Heart right ventricle (tissue), 16 donors: ENCODE measurements at places on chromosomes 11 and 22. TPM values are rescaled to one million over a fixed set of nuclear protein-coding genes. Genes with fewer than 3 reads are reported as not detected.

DNA sequence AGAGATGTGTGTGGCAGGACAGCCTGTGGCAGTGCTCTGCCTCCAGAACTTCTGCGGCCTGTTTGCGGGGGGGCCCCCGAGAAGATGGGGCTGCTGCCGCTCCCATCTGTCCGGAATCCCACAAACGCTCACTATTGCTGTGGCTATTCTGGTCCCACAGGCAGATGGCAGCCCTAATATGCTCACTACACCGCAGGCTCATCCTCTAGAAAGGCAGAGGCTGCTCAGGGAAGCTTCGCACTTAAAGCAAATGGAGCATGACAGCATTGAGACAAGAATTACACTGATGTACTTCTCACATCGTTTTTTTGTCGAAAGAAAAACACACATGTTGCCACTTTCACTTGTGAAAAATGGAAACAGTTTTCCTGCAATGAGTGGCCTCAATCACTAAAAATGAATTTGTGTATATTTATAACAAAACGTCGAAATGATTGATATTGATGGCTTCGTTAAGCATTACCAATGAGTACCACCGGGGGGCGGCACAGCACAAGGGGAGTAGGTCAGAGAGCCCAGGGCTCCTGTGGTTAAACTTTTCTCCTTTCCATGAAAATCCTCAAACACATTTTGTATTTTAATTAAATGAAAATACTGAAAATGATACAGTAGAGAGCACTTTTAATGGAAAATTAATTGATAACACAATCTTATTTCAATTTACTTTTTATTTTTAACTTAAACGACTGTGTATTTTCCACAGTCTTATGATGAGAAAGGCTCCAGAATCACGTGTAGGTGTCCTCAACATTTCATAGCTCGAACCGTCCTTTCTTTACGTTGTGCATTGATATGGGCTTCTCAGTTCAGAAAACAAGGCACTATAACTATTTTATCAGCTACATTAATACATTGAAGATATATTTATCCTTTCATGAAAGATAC is 69.1 kb downstream of the CTTN start:
- peak; percentile 58 for DNase-seq

DNA sequence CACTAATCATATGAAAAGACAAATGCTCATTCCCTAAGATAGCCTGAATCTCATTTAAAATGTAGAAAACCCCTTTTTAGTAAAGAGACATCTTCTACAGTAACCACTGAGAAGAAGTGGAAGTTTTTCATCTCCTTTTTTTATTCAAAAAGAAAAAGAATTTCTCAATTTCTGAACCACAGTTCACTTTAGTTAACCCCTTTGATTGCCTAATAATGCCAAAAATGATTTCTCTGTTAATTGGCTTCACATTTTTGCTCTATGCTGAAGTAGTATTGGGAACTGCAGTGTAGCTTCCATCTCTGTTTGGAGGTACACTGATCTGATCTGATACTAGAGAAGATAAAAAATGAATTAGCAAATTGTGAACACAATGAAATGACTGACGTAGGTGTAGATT is 58.3 kb downstream of the CD44 start:
- no peak for DNase-seq

DNA sequence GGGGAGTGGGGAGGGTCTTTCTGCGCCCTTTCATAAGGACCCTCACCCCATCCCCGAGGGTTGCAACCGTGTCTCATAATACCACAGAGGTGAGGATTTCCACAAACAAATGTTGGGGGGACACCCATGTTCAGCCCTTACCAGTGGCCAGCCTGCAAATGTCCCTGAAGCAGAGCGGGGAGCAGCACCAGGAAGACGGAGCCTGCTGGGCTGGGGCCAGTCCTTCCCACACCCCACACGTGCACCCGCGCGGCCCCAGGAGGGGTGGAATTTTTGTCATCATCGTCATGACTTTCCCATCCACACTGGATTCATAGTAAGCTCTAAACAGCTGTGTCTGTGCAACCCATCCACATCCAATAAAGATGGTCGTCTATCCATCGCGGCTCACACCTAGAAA is 409.8 kb downstream of the BRD1 start:
- DNase-seq, result no peak

- no peak for DNase-seq
Observed at GRCh38 chr11:96035740-96036078, 111.8 kb upstream of the MTMR2 start.

DNA sequence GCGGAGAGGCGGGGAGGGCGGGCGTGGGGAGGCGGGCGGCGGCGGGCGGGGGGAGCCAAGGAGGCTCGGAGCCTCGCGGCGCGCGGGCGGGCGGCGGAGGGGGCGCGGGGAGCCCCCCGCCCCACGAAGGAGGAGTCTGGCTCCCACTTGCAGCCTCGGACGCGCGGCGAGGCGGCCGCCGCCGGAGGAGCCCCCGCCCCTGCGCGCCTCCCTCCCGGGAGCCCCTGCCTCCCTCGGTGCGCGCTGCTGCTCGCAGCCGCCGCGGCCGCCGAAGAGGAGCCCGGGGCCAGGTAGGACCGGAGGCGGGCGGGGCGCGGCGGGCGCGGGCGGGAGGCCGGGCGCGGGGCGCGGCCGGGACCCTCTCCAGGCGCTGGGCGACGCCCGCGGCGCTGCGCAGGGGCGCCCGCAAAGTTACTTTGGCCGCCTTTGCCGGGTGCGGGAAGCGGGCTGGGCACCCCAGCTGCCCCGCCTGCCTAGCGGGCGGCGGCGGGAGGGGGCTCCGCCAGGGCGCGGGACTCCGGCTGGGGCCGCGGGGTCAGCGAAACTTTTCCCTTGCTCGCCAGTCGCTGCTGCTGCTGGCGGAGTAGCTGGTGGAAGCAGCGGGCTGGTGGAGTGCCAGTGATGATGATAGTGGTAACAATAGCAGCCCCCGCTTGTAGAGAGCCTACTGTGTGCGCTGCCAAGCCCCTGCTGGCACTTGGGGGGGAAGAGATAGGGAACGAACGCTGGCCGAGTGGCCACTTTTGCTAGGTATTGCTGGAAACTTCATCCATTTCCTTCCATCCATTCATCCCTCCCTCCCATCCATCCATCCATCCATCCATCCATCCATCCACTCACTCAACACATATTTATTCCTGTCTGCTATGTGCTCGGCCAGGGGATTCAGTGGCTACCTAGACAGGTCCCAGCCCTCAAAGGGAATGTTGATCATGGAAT is at the start of gene MPPED1:
MPPED1 (plus strand) TSS at position 146 of the 939 bp plus-strand sequence. CDS start 12,972 bp downstream, outside the sequence.
- no peak for DNase-seq

DNA sequence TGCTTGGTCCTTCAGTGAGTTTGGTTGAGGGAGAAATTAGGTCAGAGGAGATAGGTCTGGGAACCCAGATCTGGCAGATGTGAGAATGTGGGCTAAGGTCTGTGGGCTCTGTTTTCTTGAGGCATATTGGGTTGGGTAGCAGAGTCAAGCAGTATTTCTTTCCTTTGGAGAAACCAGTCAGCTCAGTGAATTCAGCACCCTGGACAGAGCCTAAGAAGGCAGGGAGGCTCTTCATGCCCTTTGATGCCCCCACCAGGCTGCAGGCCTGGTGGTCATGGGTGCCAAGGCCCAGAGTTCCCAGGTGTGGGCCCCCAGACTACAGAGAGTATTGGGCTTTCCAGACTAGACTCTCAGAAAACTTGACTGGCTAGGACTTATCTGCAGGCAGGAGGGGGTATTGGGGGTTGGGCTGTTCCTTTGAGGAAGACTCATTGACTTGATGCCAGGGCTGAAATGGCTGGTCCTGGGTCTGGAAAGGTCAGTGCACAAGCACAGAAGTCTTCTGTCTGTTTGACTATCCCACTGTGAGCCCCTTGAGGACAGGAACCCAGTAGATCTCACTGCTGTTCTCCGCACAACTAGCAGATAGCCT is 45.3 kb upstream of the NECTIN1 start:
- DNase-seq, result no peak

DNA sequence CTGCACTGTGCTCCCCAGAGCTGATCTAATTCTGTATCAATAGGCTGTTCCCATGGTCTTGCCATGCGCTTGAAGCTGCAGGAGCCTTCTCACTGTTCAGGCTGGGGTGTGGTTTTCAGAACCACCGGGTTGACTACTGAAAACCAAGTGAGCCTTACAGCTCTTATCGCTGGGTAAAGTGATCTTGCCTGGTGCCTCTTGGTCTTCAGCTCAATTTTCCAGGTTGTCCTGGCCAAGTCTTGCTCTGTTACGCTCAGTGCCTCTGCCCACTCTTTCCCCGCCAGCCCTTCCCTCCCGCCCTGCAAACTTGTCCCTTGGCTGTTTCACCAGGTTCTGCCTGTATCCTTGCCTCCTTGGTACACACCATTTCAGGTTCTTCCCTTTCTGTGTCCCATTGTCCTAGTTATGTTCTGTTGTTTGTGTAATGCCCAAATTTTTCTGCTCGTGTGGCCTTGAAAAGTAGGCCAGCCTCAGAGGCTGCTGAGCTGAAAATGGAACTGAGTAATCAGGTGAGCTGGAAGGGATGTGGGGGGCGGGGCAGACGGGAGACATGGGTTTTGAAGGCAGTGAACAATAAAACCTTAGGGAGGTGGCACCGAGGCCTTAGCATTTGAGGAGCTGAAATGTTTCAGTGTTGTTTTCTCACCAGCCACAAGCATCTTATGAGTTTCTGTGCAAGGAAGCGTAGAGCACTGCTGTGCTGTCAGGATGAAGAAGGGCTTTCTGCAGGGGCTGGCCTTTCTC is 11.2 kb downstream of the PEX26 start:
- no peak for DNase-seq

- DNase-seq, result no peak
Observed at GRCh38 chr11:81870066-81870412, 863.6 kb downstream of the FAM181B start.

- DNase-seq, result no peak
Observed at GRCh38 chr22:40325315-40325714, 21.0 kb upstream of the ADSL start.

- DNase-seq, result no peak
Observed at GRCh38 chr11:36270701-36271100, 18.5 kb downstream of the COMMD9 start.

DNA sequence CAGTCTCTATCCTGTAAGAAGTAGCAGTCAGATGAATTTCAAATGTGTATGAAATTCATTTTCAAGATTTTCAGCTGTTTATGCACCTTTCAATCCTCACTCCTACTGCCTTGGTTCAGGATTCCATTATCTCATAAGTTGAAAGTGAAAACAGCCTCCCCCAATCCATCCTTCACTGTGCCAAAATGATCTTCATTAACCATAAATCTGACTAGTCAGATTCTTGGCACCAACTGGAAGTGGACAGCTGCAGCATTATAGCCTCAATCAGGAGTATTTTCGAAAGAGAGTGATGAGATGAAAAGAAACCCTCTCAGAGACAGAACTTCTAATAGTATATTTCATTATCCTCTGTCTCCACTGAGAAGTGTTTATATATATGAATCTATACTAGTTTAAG is 365.3 kb upstream of the PDGFD start:
- no peak for DNase-seq

DNA sequence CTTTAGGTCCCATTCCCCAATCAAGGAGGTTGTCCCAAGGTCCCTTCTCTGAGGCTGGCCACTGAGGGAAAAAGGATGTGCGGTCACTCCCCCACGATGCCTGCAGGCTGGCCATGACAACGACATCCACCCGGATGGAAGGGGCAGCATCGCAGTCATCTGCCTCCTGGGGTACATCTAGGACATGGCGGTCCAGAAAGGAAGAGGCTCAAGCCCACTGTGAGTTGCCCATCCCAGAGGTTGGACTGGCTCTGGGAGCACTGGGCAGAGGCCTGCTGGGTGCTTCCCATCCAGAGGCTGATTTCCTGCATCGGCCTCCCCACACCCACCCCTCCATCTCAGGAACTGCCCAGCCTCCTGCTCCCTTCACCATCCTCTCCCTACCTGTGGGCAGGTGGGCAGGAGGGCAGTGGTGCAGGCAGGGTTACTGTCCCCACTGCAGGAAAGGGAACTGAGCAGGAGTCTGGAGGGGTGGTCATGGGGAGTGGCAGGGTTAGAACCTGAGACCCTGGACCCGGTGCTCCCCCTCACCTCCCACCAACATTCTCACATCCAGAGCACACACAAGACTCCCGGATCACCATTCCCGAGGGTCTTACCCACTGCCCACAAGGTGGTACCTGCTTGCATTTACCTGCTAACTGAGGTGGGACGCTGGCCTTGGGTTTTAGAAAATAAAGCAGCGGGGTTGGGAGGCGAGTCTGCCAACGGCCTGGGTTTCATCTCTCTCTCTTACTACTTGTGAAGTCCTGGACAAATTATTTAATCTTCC is 4.4 kb downstream of the RCE1 start:
- DNase-seq, result no peak

DNA sequence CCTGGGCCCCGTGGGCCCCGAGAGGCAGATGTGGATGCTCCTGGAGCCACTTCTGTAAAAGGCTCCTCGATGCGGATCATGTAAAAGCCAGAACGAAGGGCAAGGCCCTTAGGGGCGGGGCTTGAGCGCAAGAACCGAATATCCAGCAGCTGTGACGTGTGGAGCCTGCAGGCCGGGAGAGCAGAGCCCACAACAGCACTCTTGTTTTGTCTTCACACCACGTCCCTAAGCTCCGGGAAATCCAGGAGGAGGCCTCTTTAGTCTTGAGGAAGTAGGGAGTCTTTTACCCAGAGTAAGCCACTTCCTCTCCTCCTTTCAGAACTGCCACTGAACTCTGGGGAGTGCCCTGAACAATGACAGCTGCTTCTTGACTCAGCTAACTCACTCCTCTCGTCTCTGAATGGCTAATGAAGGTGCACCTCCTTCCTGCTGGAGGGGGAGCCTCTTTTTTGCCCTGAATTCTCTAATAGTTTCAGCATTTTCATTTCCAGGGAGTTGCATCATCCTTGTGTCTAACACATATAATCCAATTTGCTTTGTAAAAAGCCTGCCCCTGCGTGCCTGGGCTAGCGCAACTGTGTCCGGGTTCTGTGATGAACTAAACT is 12.5 kb downstream of the L3MBTL2 start:
- DNase-seq, result peak; percentile 69

DNA sequence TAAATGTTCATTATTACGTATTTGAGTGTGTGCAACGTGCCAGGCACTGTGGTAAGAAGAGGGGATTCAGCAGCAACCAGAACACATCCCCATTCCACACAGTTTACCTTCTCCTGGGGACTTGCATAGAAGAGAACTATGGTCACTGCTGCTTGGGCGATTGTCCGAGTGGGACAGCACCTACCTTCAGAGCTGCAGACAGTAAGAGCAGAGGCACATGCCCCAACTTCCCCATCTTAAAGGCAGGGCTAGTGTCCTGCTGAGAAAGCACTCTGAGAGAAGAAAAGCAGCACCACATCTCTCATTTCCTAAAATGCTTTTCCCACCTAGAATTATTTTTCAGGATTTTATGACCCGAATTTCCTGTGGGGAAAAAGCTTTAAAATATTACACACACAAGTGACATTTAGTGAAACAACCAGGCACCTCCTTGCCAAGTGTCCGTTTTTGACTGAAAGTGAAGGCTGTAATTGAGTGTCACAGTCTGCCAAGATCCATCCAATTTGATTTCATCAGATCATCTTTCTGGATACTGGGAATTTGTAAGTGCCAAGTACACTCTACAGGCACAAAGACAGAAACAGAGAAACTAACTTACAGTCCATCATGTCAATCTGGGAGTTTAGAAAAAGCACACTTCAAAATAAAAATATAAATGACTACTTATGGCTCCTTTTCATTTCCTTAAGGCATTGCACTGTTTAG is 24.6 kb downstream of the TRAF6 start:
- no peak for DNase-seq

The NXPE4 gene
- polyA plus RNA-seq, result not detected

The TMEM132A gene
- 16.4 TPM for polyA plus RNA-seq

The SEC14L2 gene
- 7.6 TPM for polyA plus RNA-seq

The OR51B5 gene
- not detected for polyA plus RNA-seq

The CHST1 gene
- polyA plus RNA-seq, result 5.2 TPM

The TEX12 gene
- polyA plus RNA-seq, result 0.06 TPM

The ABCG4 gene
- 0.17 TPM for polyA plus RNA-seq

The KCNQ1 gene
- polyA plus RNA-seq, result 27.6 TPM

The APOL4 gene
- 4.2 TPM for polyA plus RNA-seq

The OR2D2 gene
- polyA plus RNA-seq, result not detected

The ZP1 gene
- 0.37 TPM for polyA plus RNA-seq

The TTC17 gene
- 20.4 TPM for polyA plus RNA-seq
